ENCODE measurements at places on chromosomes 2 and 18. TPM values are rescaled to one million over a fixed set of nuclear protein-coding genes. Genes with fewer than 3 reads are reported as not detected.

STON1 gene
- 166 TPM for total RNA-seq

GRCh38 chr18:27135504-27136207 lies 49.5 kb downstream of the CHST9 start:
- no peaks in the 10 kb centered on the region for H3K4me1 ChIP-seq
- no peaks in the 10 kb centered on the region for H3K27me3 ChIP-seq

SUMO1 gene
- 54.6 TPM for total RNA-seq

- no peaks in the 10 kb centered on the region for H3K4me1 ChIP-seq
- H3K36me3 ChIP-seq: no peaks in the 10 kb centered on the region
- H3K27ac ChIP-seq: no peak overlapping the region
- peak; percentile 62 for DNase-seq
- H3K27me3 ChIP-seq: no peaks in the 10 kb centered on the region
Measured at GRCh38 chr2:68627615-68628014, 15.8 kb upstream of the PROKR1 start.

All from esophagus muscularis mucosa (tissue), 4 donors.